ENCODE measurements at places on chromosomes 2 and 18.

DNA sequence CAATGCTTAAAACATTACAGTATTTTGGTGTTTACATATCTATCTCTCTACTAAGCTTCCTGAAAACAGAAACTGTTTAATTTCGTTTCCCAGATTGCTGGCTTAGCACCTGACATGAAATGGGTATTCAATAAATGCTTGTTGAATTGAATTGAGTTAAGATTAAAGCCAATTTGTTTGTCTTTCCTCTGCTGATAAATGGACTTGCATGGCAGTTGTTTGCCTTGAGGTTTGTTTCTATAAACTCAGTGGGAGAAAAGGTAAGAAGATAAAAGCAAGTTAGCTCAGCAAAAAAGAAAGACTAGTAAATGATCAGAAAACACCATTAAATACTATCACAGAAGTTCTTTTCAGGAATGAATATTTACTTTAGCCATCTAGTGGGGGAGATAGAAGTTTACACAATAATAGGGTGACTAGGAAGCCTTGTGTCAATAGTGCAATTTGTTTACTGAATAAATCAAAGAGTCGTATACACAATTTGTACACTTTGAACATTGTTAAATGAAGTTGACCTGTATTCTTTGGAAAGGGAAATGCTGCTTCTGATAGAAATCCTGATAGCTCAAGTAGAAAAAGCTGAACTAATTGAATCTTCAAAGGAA lies 754.5 kb upstream of the FAM98A start:
- no peak for DNase-seq

- DNase-seq: no peak
Measured at GRCh38 chr2:165431014-165431413, 38.5 kb upstream of the CSRNP3 start.

GRCh38 chr18:45415614-45416013 lies 199.7 kb upstream of the SLC14A2 start:
- DNase-seq: no peak

DNA sequence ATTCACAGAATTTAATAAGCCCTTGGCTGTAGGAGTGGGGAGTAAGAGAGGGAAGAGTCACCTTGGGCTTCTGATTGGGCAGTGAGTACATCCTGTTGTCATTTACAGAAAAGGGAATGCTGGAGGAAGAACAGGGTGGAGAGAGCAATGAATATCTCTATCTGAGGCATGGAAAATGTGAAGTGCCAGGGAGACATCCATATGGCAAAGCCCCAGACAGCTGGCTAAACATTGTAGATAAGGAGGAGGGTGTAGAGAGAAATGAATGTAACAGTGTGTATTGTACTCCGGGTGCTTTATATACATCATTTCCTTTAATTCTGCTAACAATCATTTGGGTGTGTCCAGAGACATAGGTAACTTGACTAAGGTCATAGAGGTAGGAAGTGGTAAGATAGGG lies 103.5 kb downstream of the UPP2 start:
- DNase-seq: no peak
